Renal pelvis (tissue), 12 donors: ENCODE measurements at places on chromosomes 2 and 18. TPM values are rescaled to one million over a fixed set of nuclear protein-coding genes. Genes with fewer than 3 reads are reported as not detected.

TET3 gene
- polyA plus RNA-seq: 26.3 TPM

SLC30A3 gene
- polyA plus RNA-seq: 13.2 TPM

- no peak for DNase-seq
Measured at GRCh38 chr2:215967590-215968378, 45.6 kb downstream of the MREG start.

CTDSP1 gene
- 174 TPM for polyA plus RNA-seq

DNA sequence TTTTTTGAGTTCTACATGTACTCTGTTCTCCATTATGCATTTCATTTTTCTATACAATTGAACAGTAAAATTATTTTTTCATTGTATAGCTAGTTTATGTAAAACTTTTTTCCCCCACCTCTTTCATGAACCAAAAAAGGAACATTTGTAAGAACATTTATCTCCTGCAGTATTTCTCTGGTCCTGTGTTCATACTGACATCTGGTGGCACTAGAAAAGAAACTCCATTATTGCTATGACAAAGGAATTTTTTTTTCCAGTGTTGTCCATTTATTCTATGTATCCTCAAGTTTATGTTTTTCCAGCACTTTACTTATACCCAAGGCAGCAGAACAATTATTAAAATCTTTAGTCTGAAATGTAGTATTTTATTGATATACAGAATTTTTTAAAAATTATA lies 27.4 kb upstream of the CHAC2 start:
- peak; percentile 23 for DNase-seq

DNA sequence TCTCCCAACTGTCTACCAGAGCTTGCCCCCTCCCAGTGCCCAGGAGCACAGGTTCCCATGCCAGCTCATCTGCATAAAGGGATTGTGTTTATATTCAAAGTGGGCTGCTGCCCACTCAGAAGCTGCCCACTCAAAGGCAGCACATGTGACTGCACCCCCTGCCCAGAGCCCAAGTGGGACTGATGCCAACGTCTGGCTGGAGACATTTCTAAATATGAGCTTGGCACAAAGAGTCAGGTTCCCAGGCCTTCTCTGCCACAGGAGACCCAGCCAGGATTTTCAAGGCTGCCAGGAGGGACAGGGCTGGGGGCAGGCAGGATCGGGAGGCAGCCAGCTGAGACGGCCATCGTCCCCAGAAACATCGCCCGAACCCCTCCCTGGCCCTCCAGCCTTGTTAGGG lies 67.1 kb downstream of the ZBTB7C start:
- DNase-seq: peak; percentile 30

DNA sequence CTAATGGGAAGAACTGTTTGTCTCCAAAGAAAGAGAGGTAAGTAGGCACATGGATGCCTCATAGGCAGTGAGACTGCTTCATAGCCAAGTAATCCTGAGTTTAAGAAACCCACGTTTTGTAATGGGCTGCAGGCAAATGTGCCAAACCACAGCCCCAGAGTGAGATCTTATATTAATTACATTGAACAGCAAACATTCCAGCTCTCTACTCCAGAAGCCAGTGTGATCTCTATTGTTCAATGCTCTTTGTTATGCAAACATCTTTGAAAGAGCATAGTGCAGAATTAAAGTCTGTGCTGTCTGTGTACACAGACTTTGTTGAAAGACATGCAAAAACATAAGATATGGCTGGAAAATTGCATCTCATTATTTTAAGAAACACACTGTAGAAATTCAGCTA lies 720.8 kb upstream of the REG3G start:
- DNase-seq: no peak

- DNase-seq: no peak
Measured at GRCh38 chr18:11106894-11107293, 42.5 kb downstream of the PIEZO2 start.

CNRIP1 gene
- 17.8 TPM for polyA plus RNA-seq

DNA sequence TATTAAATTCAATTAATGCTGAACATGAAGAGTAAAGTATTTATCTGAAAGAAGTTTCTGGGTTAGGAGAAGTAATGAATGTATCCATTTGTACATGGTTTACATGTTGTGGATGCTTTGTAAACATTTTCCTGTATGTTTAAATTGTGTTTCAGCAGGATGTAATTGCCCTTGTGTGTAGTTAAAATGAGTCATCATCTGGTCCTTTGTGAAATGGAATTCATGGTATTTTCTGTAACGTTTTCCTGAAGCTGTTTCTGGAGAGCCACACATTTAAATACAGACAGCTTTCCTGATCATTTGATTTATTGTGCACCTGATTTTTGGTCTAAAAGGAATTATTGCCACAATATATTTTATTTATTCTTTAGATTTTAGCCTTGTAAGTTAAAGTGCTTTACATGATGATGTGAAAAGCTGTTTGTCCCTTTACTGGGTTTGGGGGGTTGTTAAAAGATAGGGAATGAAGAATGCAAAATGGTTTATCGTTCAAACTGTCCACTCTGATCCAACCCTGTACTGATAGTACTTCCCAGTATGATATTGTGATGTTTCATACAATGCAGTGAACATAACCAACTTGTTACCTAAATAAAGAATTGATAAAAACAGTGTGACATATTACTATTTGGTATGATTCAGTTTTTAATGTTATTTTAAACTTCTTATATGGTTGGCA lies 41.7 kb upstream of the SLC3A1 start:
- DNase-seq: no peak

GRCh38 chr2:197950006-197950405 lies 145.6 kb downstream of the PLCL1 start:
- DNase-seq: no peak

DNA sequence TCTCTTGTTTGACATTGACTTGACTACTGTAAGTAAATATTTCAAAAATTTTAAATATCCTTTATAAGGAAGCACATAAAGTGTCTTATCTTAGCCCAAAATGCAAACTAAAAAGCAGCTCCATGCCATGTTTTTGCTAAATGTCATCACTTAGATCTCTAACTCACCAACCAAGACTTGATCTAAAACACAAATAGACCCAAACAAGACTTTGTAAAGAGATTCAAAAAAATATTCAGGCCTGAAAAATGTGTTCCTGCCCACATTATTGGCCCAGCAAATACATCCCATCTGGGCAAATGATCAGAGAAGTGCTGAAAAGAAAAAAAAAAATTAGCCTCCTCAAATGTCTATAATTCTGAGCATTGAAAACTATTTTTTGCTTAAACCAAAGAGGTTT lies 187.6 kb downstream of the MREG start:
- DNase-seq: no peak

GRCh38 chr2:8469709-8470493 lies 212.0 kb upstream of the ID2 start:
- no peak for DNase-seq

SLC40A1 gene
- 121 TPM for polyA plus RNA-seq

HAAO gene
- 53.6 TPM for polyA plus RNA-seq

ALPG gene
- not detected for polyA plus RNA-seq

GRCh38 chr2:174035981-174036742 lies 71.0 kb upstream of the SP3 start:
- DNase-seq: no peak

GRCh38 chr2:19702267-19702666 lies 199.5 kb downstream of the TTC32 start:
- no peak for DNase-seq

DNA sequence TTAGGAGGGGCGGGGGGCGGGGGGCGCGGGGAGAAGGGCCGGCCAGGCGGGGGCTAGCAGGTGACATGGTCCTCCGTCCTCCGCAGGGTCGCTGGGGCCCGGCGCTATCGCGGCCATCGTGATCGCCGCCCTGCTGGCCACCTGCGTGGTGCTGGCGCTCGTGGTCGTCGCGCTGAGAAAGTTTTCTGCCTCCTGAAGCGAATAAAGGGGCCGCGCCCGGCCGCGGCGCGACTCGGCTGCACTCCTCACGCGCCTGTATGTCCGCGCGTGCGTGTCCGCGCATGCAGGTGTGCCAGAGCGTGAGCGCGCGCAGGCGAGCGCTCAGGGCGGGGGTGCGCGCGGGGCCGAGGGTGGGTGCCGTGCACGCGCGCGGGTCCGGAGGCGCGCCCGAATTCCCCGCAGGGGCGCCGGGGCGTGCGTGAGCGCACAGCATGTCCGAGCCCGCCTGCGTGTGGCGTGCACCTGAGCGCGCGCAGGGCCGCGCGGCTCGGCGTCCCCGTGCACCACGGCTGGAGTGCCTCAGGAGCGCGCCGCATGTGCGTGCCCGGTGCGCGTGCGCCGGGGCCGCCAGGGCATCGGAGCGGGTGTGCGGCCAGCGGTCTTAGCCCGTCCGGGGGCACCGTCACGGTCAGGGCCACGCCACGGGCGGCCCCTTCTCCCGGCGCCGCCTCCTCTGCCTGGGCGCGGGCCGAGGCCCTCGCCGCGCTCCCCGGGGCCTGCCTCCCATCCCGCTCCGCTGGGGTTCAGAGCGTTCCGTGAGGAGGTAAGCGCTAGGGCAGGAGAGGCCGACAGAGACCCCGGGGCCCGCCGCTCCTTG lies 6.3 kb downstream of the SNORC start:
- DNase-seq: no peak

DNA sequence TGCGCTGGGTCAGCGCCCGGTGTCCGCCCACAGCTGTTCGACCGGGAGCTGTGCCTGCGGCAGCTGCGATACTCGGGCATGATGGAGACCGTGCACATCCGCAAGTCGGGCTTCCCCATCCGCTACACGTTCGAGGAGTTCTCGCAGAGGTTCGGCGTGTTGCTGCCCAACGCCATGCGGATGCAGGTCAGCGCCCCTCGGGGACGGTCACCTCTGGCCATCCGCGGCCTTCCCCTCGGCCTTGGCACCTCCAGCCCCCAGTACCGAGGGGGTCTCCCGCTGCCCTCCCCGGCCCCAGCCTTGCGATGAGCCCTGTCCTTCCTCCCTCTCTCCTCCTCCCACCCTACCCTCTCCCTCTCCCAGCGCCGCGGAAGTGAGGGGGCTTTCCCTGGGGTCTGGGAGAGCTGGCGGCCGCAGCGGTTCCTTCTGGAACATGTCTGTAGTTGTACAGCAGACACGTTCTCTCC lies 53.2 kb upstream of the GPR17 start:
- DNase-seq: no peak

IL36B gene
- not detected for polyA plus RNA-seq

DNA sequence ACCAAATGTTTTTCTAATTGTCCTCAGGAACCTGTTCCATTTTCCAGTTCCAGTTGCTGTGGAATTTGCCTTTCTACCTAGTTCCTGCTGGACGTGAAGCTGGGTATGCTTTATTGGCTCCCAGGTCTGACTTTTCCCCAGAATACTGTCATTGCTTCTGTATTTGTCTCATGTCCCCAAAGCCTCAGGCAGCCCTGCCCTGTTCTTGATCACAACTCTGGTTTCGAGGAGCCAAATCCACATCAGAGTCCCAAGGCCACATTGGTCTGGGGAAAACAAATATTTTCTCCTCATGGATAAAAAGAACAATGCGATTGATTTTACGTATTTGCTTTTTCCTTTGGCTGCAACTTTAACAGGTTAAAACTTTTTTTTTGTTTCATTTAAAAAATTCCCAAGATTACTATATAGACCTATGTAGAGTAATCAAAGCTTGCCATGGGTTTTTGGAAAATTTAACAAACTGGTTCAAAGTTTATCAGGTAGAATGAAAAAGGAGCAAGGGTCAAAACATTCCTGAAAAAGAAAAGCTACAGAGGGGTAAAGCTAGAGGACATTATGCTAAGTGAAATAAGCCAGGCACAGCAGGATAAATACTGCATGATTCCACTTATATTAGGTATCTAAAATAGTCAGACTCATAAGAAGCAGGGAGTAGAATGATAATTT lies 85.2 kb downstream of the MDH1 start:
- no peak for DNase-seq

SPC25 gene
- polyA plus RNA-seq: 21.2 TPM

GRCh38 chr2:32284321-32284720 lies 6.6 kb downstream of the YIPF4 start:
- DNase-seq: no peak

C2orf78 gene
- not detected for polyA plus RNA-seq

DNA sequence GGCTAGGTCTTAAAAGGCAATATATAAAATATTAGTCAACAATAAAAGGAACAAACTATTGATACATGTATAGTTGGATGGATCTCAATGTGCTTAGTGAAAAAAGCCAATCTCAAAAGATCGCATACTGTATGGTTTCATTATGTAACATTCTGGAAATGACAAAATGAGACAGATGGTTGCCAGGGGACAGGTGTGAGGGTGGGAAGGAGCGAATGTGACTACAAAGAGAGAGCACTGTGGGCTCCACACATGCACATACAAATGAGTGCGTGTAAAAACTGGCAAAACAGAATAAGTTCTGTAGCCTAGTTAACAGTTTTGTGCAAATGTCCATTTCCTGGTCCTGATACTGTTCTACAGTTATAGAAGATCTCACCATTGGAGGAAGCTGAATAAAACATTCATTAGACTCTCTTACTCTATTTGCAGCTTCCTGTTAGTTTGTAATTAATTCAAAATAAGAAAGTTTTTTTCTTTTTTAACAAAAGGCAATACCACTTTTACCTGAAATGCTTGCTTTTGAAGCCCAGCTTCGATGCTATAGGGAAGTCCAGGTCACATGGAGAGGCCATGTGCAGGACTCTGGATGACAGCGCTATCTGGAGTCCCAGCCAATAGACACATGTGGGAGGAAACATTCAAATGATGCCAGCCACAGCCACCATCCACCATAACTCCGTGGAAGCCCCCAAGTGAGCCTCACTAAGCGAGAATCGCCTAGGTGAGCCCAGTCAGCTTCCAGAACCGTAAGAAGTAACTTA lies 21.0 kb upstream of the C2orf80 start:
- DNase-seq: no peak

DNA sequence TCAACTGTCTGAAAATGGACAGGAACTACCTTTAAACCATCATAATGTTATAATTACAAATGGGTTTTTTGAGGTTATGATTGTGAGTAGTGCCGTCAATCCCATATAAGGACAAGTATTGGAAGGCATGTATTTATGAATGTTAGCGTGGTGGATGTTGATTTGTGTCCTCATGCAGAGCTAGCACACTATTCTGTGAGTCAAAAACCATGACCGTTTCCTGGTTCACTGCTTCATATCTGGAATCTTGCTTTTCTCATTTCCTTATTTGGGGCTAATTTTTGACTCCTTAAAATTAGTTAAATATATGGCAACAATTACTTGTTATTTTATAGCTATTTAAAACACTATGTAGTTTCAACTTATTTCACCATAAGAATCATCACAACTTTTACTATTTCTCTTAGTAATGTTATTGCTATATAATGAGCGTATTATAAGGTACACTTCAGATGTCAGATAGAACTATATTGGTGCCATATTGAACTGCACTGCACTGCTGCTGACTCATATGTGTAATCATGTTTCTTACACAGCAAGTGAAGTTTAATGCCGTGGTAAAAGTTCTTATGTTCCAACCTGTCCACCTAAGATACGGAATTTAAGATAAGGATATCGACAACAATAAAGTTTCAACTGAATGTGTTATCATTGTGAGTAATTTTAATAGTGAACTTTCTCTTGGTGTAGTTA lies 192.8 kb downstream of the PTGR3 start:
- no peak for DNase-seq

- DNase-seq: no peak
Measured at GRCh38 chr2:189060096-189060642, 86.0 kb downstream of the COL3A1 start.

PLCD4 gene
- 10.1 TPM for polyA plus RNA-seq

GRCh38 chr2:120660771-120661459 lies 74.8 kb upstream of the GLI2 start:
- no peak for DNase-seq

CXCR1 gene
- polyA plus RNA-seq: 0.07 TPM

NR4A2 gene
- polyA plus RNA-seq: 0.60 TPM
